ENCODE measurements at places on chromosomes 16 and 17.

- no peak for DNase-seq
These were observed 27.2 kb upstream of the WWOX start for GRCh38 chr16:78072275-78072674.

DNA sequence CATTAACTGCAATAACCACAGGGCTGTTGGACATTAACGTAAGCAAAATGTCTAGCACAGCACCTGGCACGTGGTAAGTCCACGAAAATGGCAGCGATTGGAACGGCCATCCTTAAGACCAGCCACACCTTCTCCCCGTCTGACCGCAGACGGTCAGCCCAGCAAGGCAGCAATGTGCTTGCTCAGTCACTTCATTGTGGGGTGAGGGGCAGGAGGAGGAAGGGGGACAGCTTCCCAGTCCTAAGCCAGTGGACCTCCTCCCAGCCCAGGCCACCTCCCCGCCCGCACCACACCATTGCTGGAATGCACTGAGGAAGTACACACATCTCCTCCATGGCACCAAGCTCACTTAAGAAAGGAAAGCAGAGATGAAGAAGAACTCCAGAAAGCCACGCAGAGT lies 8.6 kb upstream of the MYLK3 start:
- DNase-seq: no peak

DNA sequence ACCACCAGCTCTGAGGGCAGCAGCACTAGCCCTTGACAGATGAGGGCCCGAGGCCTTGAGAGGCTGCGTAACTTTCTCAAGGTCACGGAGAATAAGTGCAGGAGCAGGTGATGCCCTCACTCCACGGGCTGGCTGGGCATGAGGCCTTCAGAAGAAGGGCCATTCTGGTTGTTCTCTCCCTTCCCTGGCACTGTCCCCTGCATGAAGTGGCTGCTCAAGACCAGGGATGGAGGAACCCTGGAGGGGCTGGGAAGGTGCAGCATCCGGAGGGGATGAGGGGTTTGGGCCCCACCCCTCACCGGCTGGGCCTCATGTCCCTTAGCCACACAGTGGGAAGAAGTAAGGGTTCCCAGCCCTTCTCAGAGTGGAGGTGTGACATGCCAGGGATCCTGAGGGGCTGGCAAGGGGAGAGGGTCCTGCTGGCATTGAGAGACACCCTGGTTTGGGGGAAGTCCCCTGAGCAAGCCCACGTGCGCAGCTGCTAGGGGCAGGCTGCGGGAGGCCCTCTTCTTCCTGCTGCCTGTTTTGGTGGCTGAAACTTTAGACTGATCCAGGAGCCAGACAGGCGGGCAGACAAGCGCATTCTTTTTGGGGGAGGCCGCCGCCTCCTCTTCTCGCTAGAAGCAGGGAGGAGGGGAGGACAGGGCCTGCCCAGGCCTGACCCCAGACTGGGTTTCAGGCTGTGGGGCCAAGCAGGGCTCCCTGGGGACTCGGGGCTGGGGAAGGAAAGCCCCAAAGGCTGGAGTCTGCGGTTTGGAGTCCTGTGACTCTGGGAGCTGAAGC lies 74.0 kb downstream of the N4BP1 start:
- DNase-seq: peak; percentile 84

DNA sequence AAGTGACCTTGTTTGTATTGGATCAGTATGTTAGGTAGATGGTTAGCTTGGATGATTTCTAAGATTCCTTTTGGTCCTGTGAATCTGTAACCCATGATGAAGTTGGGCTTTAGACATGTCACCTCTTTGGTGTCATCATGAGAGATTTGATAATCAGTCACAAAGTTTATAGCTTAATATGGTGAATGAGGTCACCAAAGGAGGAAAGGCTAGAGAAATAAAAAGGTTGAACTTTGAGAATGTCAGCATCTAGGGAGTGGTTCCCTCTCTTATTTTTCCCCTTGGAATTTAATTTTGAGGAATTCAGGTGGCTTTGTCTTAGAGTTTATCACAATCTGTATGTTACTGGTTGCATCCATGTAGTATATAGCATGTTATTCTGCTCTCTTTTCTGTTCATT lies 45.3 kb downstream of the NLK start:
- DNase-seq: no peak

DNA sequence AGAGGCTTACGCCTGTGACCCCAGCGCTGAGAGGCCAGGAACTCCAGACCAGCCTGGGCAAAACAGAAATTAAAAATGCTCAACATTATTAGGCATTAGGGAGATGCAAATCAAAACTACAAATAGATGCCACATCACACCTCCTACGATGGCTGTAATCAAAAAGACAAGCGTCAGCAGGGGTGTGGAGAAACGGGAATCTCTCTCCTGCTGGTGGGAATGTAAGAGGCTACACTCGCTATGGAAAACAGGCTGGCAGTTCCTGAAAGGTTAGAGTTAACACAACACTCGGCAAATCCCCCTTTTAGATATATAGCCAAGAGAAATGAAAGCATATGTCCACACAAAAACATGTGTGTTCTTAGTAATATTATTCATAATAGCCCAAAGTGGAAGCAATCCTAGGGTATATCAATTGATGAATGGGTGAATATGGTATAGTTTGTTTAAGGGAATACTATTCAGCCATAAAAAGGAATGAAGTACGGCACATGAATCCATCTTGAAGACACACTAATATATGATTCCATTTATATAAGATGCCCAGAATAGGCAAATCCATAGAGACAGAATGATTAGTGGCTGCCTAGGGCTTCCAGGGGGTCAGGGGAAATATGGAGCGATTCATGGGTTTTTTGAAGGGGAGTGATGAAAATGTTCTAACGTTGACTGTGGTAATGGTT lies 1.8 kb upstream of the NPRL3 start:
- no peak for DNase-seq

DNA sequence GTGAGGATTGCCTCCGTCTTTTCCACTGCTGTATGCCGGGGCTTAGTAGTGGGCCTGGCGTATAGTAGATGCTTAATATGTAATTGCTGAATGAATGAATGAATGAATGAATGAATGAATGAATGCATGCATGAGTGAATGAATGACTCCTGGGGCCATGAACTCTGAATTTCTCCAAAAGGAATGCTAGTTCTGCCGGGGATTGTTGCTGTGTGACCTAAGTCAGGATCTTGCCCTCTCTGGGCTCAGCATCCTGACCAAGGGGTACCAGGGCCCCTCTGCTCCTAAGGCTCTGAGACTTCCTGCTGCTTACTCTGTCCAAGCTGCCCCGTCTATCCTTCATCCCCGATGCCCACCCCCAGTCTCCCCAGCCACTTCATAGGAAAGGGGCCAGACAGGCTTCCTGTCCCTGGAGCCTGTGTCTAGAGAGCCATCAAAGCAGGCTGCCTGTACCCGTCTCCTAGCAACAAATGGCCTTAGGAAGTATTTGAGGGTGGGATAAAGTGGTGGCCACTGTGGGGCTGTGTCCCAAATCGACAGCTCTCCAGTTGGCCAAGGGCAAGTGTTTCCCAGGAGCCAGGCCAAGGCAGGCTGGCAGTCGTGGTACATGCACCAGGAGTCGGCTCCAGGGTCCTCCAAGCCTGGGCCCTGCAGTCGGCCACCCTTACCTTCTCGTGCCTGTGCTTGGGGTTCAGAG lies 11.6 kb upstream of the MPRIP start:
- DNase-seq: no peak

GRCh38 chr17:8649157-8650118 lies 18.9 kb upstream of the MYH10 start:
- peak; percentile 65 for DNase-seq

DNA sequence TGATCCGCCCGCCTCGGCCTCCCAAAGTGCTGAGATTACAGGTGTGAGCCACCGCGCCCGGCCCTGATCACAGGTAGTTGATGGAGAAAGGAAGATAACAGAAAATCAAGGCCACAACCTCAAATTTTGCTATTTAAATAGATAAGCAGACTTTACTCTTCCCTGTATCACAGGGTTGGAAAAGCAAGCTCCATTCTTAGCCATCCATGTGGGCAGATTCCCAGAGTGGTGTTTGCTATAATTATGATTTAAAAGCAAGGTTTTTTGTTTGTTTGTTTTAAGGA lies 44.4 kb downstream of the TUBD1 start:
- DNase-seq: no peak

- no peak for DNase-seq
These were observed 11.3 kb downstream of the CNTROB start for GRCh38 chr17:7943291-7943690.

DNA sequence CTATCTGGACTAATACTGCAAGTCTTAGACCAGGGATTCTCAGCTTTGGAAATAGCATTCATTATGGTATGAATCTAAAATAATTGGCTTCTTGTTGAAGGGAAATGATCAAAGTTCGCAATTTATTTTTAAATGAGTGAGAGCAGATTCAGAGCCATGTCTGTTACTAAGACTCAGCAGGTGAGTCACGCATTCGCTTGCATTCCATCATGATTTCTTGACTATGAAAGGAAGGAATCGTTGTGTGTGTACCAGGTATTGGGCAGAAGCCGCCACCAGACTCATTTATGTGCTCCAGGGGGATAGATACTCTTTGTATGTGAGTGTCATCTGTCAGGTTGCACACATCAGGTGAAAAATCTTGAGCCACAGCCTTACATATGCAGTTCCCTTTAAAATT lies 10.8 kb downstream of the GSG1L2 start:
- DNase-seq: no peak

GRCh38 chr17:2065949-2066400 lies 11.1 kb downstream of the HIC1 start:
- DNase-seq: no peak

GRCh38 chr17:44820631-44821212 lies 9.4 kb downstream of the GJC1 start:
- DNase-seq: no peak

- peak; percentile 47 for DNase-seq
These were observed 196.1 kb downstream of the GSG1L start for GRCh38 chr16:27867122-27868110.

DNA sequence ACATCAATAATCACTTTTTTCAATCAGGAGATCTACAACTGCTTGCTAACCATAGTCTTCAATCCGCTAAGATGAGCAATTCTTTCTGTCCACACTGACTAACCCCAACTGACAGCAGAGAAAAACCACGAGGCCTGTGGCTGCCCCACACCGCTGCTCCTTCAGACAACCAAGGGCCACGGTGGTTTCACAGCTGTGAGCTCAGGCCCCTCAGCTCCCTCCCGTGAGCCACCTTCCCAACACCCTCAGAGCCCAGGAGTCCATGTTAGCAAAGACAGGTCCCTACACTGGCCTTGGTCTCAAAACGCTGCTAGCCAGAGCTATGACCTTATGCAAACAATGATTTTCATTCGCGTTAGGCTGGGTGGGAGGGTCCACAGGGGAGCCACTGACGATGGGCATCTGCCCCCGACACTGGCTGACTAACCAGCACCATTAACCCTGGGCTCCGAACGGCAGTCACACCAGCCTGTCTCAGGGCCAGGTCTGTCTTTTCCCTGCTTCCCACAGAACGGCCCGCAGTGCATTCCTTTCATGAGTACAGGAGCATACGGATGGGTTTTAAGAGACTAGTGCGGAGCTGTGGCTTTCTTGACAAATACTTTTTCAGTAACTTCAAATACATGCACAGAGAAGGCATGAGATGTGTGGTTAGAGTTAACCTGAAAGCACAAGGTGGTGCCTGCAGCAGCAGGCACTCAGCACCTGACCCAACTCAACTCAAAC lies 67.3 kb downstream of the ANKRD11 start:
- peak; percentile 32 for DNase-seq

- DNase-seq: no peak
These were observed 39.5 kb downstream of the RCVRN start for GRCh38 chr17:9865586-9865985.

DNA sequence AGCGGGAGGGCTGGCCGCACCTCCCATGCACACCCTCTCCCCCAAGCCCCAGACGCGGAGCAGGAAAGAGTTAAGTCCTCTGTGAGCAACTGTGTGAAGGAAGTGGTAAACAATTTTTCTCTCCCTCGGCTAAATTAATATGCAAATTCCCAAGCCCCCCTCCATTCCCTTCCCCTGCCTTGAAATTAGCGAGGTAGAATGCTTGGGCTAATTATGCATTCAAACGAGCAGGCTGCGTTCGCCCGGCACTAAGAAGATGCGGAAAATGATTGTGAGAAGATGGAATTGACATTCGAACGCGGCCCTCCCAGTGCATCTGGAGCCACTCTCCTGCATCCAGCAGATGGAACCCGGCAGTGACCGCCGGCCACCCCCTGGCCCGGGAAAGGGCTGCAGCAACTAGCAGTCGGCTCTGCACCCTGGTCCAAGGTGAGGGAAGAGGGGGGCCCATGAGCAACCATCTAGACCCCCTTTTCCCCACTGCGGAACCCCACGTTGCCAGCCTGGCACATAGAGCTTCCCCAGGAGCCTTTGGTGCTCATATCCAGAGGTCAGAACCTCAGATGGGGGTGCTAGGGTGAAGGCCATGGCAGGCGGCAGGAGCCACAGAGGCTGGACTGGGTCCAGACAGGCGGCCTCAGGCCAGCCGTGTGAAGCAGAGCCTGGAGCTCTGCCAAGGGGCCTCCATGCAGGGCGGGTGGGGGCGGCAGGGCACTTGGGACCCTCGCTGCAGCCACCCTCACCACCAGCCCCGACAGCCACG lies 49.1 kb upstream of the ACSF3 start:
- DNase-seq: peak; percentile 32

- DNase-seq: no peak
These were observed 18.6 kb upstream of the MED13 start for GRCh38 chr17:62083651-62084050.

DNA sequence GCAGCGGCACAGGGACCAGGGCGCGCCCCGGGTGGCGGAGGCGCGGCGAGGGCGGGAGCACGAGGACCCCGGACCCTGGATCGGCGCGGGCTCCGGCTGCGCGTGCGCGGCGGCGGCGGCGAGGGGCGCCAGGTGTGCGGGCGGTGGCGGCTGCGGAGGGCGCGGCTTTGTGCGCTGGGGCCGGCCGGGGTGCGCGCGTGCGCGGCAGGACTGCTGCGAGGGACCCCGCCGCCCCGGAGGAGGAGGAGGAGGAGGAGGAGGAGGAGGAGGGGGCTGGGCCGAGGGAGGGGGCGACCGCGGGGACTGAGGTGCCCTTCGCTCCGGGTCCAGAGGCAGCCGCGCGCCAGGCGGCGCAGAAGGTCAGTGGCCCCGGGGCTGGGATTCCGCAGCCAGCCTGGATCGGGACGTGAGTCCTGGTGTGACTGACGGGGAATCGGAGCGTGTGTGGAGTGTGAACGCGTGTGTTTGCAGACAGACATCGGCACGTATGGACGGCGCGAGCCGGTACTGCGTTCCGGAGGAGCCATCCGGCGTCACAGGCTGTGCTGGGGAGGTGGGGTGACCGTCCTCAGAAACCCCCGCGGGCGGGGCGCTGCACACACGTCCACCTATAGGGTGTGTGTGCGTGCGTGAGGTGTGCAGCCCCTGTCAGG lies 19.5 kb upstream of the RAP1GAP2 start:
- DNase-seq: no peak

GRCh38 chr16:81487301-81487720 lies 42.7 kb downstream of the CMIP start:
- DNase-seq: no peak

Measured in left hindlimb (tissue), 1 donor.